Calu3 (cell line): ENCODE measurements at places on chromosomes 4 and X. TPM values are rescaled to one million over a fixed set of nuclear protein-coding genes. Genes with fewer than 3 reads are reported as not detected.

Gene GAGE1
- not detected in 2 replicates for total RNA-seq

Gene C4orf50
- not detected in 2 replicates for total RNA-seq

Gene DIPK2B
- total RNA-seq = not detected in 2 replicates

Gene LRCH2
- total RNA-seq = not detected in 2 replicates

Gene CRLF2
- total RNA-seq = 2.3 and 5.6 TPM in 2 replicates

Gene OCRL
- 29.6 and 30.7 TPM in 2 replicates for total RNA-seq

Gene SSX2
- total RNA-seq = not detected in 2 replicates

Gene GLRA3
- 0.07 and 0.12 TPM in 2 replicates for total RNA-seq

Gene AASDH
- total RNA-seq = 8.5 and 9.1 TPM in 2 replicates

Gene TIGD4
- 0.78 and 0.92 TPM in 2 replicates for total RNA-seq

Gene SCRG1
- total RNA-seq = not detected in 2 replicates

Gene TBC1D9
- 7.5 and 9.4 TPM in 2 replicates for total RNA-seq

Gene SLC4A4
- 14.6 TPM in 2 replicates for total RNA-seq

Gene SPANXD
- not detected in 2 replicates for total RNA-seq

Gene FRMPD4
- not detected in 2 replicates for total RNA-seq

Gene GAGE13
- not detected in 2 replicates for total RNA-seq

Gene ZNF711
- 6.0 and 8.0 TPM in 2 replicates for total RNA-seq

Gene PDGFRA
- not detected in 2 replicates for total RNA-seq

Gene SMIM10L2A
- 1.2 and 1.3 TPM in 2 replicates for total RNA-seq

Gene SLC49A3
- 0.24 and 0.40 TPM in 2 replicates for total RNA-seq

Gene XAGE1A
- total RNA-seq = not detected in 2 replicates

Gene GRPR
- total RNA-seq = 0.32 and 0.85 TPM in 2 replicates

Gene S100G
- total RNA-seq = not detected in 2 replicates

Gene ENOX2
- 23.4 and 28.9 TPM in 2 replicates for total RNA-seq

Gene PRSS12
- 44.4 and 48.7 TPM in 2 replicates for total RNA-seq

Gene PDK3
- 10.7 and 13.7 TPM in 2 replicates for total RNA-seq

Gene PABPC5
- not detected in 2 replicates for total RNA-seq

Gene FATE1
- not detected in 2 replicates for total RNA-seq

Gene HSFX1
- total RNA-seq = 1.3 and 3.4 TPM in 2 replicates

Gene VCX
- not detected in 2 replicates for total RNA-seq

Gene SRPK3
- total RNA-seq = 0.14 and 0.29 TPM in 2 replicates

Gene NAT8L
- total RNA-seq = 0.83 and 1.3 TPM in 2 replicates

Gene OGT
- 162 and 191 TPM in 2 replicates for total RNA-seq

Gene PLK4
- total RNA-seq = 17.7 and 22.3 TPM in 2 replicates

Gene IL21
- total RNA-seq = not detected in 2 replicates

Gene KLHL4
- not detected in 2 replicates for total RNA-seq

Gene GEMIN8
- 21.7 and 22.5 TPM in 2 replicates for total RNA-seq

Gene RBM46
- not detected in 2 replicates for total RNA-seq

Gene CDS1
- 18.8 and 22.4 TPM in 2 replicates for total RNA-seq

Gene SOX3
- total RNA-seq = not detected in 2 replicates

Gene CDX4
- total RNA-seq = not detected in 2 replicates

Gene MAN2B2
- 30.9 and 36.2 TPM in 2 replicates for total RNA-seq

Gene USP17L19
- not detected in 2 replicates for total RNA-seq

Gene CPZ
- not detected in 2 replicates for total RNA-seq

Gene NPNT
- total RNA-seq = 88.5 and 90.1 TPM in 2 replicates

Gene STATH
- total RNA-seq = not detected in 2 replicates

Gene MAGEB4
- total RNA-seq = not detected in 2 replicates

Gene MAGEA4
- total RNA-seq = not detected in 2 replicates

Gene MAGEA12
- not detected in 2 replicates for total RNA-seq
